ENCODE measurements at places on chromosomes 11 and 22.

- no peak for DNase-seq
Observed at GRCh38 chr11:24900514-24900913, 403.7 kb downstream of the LUZP2 start.

GRCh38 chr11:119337581-119338317 lies 2.9 kb downstream of the C1QTNF5 start:
- DNase-seq: no peak

GRCh38 chr11:71502871-71503435 lies 24.1 kb upstream of the KRTAP5-7 start:
- no peak for DNase-seq

GRCh38 chr22:31346733-31347250 lies 646 bp upstream of the PATZ1 start:
- DNase-seq: peak; percentile 68

- DNase-seq: no peak
Observed at GRCh38 chr11:58674609-58675008, 52.1 kb downstream of the CNTF start.

DNA sequence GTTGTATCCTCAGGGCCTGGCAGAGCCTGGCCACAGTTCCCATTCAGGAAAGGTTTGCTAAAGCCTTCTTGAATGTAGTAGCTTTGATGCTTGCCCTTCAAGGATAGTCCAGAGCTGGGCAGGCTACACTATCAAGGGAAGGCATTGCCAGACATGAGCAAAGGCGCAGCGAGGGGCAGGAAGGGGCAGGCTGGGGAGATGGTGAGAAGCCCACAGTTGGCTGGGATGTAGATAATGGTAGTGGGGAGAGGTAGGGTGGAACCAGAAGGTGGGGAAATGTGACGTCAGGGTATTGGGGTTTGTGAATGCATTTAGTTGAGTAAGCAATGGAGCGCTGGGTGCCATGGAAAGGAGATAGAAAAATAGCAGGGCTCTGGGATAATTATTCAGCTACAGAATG lies 28.6 kb downstream of the LRRC32 start:
- no peak for DNase-seq

- no peak for DNase-seq
Observed at GRCh38 chr22:19055801-19056200, 66.4 kb downstream of the DGCR2 start.

DNA sequence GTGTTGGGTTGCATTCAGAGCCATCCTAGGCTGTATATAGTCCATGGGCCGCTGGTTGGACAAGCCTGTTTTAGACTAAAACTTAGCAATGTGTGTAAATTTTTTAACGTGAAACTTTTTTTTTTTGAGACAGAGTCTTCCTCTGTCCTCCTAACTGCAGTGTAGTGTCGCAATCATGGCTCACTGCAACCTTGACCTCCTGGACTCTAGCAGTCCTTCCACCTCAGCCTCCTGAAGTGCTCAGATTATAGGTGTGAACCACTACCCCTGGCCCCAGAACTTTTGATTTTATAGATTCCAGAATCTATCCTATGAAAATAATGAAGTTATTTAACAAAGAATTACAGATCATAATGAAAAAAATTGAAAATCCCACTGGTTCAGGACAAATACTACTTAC lies 29.9 kb upstream of the PANX2 start:
- DNase-seq: no peak

DNA sequence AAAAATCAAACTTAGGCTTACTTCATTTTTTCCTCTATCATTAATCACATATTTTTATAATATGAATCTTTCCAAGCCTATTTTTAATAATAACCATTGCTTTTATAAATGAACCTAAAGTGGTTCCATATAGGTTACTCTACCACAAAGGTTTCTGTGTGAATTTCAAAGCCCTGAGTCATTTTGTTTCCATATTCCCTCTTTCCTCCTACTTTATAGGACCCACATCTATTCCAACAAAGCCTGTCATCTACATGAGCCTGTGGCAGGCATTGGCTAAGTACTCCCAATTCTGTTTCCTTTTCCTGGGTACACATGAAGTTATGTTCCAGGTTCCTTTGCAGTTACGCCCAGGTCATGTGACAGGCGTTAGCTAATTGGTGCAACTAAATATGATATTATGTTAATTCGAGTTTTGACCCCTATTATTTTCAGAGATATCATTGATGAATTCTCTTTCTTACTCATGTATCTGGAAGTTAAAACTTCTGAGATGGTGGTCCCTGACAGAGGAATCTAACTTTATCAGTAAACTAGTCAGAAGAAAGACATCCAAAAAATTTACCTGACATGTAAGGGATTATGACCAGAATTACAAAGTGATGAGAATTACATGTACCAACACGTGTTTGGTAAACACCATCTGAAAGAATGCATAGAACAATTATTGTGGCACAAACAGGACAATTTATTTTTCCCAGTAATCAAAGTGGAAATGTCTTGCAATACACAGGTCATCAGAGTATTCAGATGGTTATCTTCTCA lies 1264.0 kb upstream of the CNTN5 start:
- no peak for DNase-seq

- DNase-seq: no peak
Observed at GRCh38 chr11:15216678-15217077, 102.0 kb downstream of the INSC start.

DNA sequence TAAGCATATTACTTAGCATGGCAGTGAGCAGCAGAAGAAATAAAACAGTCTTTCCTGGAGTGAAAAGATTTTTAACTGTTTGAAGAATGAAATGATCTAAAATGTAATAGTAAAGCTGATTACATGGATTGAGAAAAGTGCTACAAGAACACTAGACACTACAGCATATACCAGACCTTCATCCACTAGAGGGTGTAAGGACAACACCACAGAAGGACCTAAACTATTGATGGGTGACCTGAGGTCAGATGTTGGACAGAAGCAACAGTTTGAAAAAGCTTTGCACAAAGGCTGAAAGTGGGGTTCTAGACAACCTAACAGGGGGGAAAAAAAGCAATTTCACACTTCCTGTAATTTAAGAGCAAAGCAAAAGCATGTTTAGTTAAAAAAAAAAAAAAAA lies 97.7 kb downstream of the RBFOX2 start:
- DNase-seq: peak; percentile 23

- DNase-seq: no peak
Observed at GRCh38 chr11:89181111-89181510, 3.4 kb downstream of the TYR start.

DNA sequence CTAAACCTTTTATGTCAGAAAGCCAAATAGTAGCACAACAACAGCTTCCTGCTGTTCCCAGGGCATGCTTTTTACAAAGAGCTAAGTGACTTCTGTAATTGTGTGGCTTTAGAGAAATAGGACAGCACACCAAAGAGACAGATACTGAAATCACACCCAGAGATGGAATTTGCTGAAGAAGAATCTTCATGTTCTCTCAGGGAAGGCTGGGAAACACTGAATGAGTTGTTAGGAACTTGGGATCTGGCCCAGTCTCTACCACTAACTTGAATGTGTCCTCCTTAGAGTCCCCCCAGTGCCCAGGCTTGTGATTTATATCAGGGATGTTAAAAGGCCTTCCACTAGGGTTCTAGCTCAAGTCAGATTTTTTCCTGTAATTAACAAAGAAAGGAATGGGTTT lies 175.2 kb downstream of the DBX1 start:
- DNase-seq: no peak

GRCh38 chr22:46524203-46524740 lies 13.1 kb downstream of the CELSR1 start:
- no peak for DNase-seq

DNA sequence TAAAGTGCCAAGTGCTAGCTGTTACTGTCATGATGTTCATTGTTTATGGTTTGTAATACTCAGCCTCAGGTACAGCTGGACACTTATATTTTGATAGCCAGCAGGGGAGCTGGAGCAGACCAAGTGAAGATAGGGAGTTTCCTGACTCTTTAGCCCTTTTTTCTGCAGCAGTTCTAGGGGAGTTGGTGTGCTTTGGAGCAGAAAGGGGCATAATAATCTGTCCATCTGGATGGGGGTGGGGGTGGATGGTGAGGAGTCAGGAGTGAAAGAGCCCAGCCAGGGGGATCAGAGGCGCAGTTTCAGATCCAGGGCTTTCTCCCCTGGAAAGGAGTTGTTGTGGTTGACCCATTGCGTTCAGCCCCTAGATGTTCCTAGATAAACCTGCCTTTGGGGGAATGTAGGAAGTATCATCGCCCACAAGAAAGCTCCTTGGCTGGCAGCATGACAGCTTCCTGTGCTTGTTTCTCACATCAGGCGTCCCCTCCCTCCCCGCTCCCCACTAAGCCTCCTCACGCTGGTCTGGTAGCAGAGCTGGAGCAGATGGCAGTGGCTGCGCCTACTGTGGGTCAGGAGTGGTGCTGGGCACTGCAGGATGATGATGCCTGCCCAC lies 41.9 kb downstream of the MED15 start:
- no peak for DNase-seq

DNA sequence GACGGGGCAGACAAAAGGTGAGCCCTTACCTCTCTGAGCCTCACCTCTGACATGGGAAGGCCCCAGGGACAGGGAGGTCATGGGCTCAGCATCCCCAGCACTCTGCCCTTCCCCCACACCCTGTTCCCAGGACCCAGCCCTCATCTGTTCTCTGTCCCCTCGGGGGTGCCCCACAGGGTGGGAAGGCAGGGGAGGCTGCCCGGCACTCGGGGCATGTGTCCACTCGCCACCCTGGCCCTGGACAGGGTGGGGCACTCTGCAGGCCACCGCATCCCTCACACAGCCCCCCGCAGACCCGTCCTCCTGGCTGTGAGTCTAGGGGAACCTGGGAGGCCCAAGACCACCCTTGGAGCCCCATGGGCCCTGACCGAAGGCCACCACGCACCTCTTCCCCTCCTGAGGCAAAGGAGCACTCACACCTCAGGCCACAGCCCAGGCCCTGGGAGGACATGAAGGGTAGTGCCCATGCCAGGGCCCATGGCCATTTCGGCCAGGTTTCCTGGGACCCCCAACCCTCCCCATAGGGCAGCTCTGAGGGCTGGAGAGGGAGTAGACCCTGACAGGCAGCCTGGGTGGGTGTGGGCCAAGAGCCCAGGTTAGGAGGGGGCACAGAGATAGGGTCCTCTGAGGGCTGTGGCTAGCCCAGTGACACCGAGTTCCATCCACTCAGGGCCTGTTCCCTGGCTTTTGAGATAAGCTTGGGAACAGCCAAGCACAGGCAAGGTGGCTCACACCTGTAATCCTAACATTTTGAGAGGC lies 193.1 kb downstream of the IGLL1 start:
- DNase-seq: no peak

GRCh38 chr22:40413873-40414272 lies 43.5 kb downstream of the SGSM3 start:
- DNase-seq: no peak

DNA sequence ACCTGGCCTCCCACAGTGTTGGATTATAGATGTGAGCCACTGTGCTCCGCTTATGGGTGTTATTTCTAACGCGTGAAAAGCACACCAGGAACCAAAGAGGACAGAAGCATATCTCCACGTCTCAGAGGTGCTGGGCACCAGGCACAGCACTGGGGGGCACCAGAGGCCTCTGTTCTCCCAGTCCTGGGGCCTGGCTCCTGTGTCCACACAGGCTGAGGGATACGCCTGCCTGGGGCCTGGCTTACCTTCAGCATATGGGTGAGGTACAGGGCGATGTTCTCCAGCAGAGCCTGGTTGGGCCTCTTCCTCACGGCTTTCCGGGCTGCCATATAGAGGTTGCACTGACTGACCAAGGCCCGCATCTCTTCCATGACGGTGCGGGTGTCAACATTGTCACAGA lies 24.7 kb upstream of the NAP1L4 start:
- no peak for DNase-seq

- no peak for DNase-seq
Observed at GRCh38 chr22:19559956-19560355, 35.7 kb upstream of the CLDN5 start.

- DNase-seq: no peak
Observed at GRCh38 chr11:71336176-71336995, 84.0 kb upstream of the SHANK2 start.

DNA sequence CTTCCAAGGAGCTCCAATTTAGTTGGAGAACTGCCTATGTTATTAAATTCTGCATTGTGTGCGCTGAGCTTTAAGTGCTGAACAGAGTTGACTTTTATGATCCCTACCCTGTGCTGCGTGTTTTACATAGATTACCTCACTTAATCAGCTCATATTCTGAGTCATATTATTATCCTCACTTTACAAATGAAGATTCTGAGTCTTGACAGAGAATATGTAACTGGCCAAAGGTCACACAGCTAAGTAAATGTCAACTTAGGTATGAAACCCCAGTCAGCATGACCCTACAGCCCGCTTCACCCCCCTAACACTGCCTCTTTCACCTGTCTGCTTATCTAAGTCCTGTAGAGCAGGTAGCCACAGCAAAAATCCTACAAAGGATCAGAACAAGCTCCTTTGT lies 19.8 kb upstream of the TMPRSS5 start:
- no peak for DNase-seq

DNA sequence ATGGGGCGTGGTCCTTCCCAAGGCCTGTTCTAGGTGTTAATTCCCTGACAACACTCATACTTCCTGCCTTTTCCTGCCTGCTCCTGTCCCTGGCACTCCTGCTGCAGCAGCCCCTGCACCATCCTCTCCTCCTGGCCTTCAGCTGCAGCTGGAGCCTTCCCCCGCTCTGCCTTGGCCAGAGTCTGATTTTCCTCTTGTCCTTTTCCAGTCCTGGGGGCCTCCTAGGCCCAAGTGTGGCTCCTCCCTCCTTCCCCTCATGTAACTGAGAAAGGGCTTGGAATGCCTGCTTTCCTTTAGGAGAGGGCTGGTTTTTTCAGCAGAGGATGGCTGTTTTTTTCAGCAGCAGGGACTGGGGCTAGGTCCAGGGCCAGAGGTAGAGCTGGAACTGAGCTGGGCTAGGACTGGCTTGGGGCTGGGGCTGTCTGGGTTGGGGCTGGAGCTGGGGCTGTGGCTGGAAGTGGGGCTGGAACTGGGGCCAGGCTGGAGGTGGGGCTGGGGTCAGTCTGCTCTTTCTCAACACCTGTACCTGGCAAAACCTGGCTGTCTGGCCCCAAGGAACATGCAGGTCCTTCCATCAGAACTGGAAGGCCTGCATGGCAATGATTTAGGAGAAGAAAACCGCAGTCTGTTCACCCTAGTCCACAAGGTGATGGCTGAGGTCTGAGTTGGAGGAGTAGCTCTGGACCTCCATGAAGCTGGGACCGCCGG lies 23.6 kb downstream of the ZC3H7B start:
- no peak for DNase-seq

DNA sequence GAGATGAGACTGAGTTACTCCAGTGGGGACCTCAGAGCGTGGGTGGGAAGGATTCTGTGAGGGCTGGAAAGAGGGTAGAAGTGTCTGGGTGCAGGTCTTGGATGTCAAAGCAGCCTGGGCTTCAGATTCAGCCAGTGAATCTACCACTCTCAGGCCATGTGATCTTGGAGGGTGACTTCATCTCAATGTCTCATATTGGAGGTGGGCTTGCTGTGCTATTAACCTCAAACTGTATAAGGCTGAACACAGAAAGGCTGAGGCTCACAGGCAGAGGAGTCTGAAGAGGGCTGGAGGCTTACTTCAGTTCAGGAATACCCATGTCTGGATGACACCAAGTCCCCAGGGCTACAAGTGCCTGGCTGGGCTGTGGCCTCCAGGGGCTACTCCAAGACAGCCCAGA lies 63.4 kb downstream of the CSNK2A3 start:
- no peak for DNase-seq

Measured in NCI-H446 (cell line).